Fibroblast of mammary gland (primary cell): ENCODE measurements at places on chromosomes 6 and 20.
A peak's percentile ranks its signal among the peaks of the same experiment; 100 is the strongest.

- no peak for DNase-seq
These were observed 2.6 kb upstream of the LIN28B start for GRCh38 chr6:104954190-104954797.

DNA sequence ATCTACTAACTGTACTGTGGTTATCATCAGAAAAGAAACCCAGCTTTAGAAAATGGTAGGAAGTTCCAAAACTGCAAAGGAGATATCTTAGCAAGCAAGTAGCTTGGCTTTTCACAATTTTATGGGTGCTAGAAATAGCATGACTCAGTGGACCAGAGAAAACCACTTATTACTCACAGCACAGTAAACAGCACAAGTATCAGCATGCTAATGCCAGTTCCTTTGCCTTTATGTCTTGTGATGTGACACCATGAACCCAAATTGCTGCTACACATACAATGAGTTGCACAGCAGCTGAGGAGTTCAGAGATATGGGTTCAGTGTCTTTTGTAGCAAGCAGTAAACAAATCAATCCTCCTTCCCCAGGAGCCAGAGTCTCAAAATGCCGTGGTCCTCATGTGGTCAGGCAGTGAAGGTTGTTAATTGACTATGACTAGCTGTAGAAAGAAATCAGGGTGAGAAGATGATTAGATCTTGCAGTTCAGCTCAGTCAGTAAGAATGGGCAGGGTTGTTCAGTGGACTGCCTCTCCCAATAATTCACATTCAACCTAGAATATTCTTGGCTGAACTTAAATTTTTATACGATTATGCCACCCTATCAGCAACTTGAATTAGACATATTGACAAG, 73.3 kb downstream of the OPRM1 start:
- DNase-seq: peak; percentile 4

DNA sequence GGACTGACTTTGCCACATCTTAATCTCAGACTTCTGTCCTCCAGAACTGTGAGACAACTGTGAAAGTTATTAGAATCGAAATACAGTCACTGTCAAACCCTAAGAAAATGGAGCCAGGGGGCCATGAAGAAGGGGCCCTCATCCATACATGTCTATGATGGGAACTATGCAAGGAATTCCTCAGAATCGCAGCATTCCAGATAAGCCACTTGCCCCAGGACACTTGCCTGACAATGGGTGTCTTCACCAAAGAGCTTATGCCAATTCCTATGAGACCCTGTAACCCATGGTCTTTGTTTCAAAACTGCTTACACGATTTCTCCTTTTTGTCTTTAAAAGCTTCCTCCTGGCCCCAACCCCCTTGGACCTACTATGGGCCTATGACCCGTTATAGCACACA, 90.4 kb upstream of the FOXP4 start:
- no peak for DNase-seq

DNA sequence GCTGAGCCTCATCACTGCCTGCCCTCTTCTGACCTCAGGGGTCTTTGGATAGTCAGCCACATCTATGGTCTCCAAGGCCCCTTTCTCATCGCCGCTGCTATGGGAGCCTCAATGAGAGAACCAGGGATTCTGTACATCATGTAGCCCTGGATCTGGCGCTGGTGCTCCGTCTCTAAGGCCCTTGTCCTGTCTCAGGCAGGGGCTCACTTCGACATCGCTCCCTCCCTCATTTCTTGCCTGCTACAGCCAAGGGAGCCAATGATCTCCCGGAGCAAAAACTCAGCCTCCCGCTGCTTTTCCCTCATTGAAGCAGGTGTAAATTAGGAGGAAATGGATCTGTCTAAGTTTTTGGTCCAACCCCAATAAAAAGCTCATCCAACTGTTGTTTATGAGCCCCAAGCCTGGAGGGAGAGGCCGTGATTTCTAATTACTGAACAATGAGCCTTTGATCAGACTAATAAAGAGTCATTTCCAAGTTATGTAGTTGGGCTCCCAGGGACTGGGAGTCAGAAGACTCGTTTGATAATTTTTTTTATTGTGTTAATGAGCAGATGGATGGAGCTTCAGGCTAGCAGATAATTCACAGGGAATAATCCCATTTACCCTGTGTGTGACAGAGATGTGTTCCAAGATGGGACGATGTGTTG, 30.9 kb downstream of the LBP start:
- DNase-seq: no peak

- peak; percentile 78 for DNase-seq
These were observed 122.9 kb upstream of the QKI start for GRCh38 chr6:163291622-163292021.

DNA sequence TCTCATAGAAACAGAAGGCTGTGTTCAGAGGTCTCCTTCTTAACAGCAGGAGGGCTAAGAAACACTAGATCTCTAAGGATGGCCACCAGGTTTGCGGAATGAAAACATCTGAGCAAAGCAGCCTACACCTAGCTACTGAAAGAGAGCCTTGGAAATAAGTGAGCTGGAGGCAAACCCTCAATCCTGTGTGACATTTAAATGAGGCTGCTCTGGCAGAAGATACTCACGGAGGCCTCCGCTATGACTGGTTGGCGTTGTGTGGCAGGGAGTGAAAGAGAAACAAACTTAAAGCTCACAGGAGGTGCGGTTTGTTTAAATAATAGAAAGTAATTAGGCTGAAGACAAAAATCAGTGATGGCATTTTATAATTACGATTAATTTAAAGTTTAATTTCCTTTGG, 162.0 kb upstream of the RNF217 start:
- DNase-seq: no peak

GRCh38 chr6:18845896-18846295, 458.7 kb downstream of the RNF144B start:
- no peak for DNase-seq
